ENCODE measurements at places on chromosomes 7 and 10. TPM values are rescaled to one million over a fixed set of nuclear protein-coding genes. Genes with fewer than 3 reads are reported as not detected.

DNA sequence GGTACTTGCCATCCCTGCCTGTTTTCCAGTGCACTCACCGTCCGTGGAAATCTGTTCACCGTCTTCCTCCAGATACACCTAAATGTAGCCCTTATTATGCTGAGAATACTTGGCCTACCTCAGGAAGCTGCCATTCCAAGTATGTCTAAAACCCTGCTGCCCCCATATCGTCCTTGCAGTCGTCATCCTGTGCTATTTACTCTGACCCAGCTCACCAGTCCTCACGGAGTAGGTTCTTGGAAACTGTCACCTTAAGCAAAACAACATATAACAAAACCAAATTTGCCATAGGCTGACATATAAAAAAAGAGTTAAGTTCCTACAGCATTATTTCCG, 880 bp upstream of the PIP4K2A start:
- no peak for DNase-seq

DNA sequence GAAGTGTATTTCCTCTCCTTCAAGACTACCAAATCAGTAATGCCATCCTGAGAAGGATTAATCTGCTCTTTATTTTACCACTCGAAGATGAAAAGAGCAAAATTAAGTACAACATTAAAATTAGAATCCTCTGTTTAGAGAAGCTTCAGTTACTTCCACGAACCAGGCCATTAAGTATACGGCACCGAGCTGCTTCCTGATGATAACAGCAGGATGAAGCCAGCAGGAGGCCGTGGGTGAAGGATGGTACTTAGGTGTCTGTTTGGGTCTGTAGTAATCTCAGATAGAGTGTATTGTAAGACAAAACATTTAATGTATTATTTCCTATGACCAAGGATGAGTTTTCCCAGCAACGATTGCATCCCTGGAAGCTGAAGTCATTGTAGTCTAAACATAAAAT, 362.8 kb downstream of the SFMBT2 start:
- DNase-seq, result no peak

GRCh38 chr7:23334482-23335056, 35.4 kb downstream of the MALSU1 start:
- DNase-seq, result peak; percentile 80

GRCh38 chr7:31958226-31958625, 112.0 kb downstream of the PDE1C start:
- no peak for DNase-seq

Gene UCMA
- not detected for total RNA-seq

Gene ARHGEF5
- 0.70 TPM for total RNA-seq

- DNase-seq, result no peak
Measured at GRCh38 chr7:123600876-123601275, 745 bp upstream of the ASB15 start.

DNA sequence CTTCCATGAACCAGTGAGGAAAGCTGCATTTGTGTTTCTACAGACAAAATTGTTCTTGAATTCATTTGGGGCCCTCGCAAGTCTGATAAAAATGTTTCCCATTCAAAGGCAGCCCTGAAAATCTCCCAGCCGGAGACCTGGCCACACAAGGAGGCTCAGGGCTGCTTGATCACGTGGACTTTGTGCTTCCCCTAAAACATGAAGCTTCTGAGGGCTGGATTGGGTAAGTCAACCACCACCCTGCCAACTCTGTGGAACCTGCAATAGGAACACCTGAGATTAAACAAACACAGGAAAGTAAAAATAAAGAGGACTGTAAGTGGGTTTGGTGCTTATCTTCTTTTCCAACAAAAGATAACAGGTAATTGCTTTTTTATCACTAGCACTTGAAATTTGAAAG, 133.8 kb downstream of the C10orf90 start:
- no peak for DNase-seq

- no peak for DNase-seq
Measured at GRCh38 chr10:129761197-129761972, 202.7 kb downstream of the EBF3 start.

- no peak for DNase-seq
Measured at GRCh38 chr10:43692051-43692825, 43.6 kb upstream of the ZNF32 start.

- DNase-seq, result no peak
Measured at GRCh38 chr7:94146408-94146807, 142.3 kb upstream of the BET1 start.

Gene ABCC2
- total RNA-seq, result 0.05 TPM

Gene SUN3
- 0.32 TPM for total RNA-seq

DNA sequence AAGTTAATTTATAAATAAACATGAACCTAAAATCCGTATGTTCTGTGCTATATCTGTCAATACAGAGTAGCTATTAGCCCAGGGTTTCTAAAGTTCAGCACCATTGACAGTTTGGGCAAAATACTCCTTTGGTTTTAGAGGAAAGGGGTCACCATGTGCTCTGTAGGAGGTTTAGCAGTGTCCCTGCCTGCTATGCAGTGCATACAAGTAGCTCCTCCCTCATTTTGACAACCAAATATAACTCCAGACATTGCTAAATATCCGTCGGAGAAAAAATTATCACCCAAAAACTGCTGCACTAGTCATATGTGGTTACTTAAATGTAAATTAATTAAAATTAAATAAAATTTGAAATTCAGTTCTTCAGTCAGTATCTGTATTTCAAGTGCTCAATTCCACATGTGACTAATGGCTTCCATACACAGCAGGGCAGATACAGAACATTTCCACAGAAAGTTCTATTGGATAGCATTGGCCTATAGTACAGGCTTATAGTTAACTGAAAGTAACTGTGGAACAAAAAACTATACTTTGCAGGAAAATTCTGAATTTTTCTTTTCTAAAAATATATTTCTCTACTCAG, 6.4 kb downstream of the UPF2 start:
- no peak for DNase-seq

- DNase-seq, result no peak
Measured at GRCh38 chr7:127258111-127258510, 5.4 kb upstream of the GRM8 start.

DNA sequence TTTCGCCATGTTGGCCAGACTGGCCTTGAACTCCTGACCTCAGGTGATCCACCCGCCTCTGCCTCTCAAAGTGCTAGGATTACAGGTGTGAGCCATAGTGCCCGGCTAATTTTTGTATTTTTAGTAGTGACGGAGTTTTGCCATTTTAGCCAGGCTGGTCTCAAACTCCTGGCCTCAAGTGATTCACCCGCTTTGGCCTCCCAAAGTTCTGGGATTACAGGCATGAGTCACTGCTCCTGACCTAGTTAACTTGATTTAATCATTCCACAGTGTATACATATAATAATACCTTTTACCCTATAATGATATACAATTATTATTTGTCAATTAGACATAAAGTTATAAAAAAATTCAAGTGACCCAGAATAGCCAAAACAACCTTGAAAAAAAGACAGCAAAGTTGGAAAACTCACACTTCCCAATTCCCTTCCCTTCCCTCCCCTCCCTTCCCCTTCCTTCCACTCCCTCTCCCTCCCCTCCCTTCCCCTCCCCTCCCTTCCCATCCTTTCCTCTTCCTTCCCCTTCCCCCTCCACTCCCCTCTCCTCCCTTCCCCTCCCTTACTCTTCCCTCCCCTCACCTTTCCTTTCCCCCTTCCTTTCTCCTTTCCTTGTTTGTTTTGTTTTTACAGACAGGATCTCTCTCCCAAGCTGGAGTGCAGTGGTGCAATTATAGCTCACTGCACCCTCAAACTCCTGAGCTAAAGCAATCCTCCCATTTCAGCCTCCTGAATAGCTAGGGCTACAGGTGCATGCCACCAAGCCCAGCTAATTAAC, 14.8 kb upstream of the ZMIZ2 start:
- DNase-seq, result peak; percentile 85

GRCh38 chr10:1643161-1643907, 94.0 kb downstream of the ADARB2 start:
- DNase-seq, result no peak

GRCh38 chr10:31724296-31724695, 204.3 kb downstream of the ARHGAP12 start:
- no peak for DNase-seq

DNA sequence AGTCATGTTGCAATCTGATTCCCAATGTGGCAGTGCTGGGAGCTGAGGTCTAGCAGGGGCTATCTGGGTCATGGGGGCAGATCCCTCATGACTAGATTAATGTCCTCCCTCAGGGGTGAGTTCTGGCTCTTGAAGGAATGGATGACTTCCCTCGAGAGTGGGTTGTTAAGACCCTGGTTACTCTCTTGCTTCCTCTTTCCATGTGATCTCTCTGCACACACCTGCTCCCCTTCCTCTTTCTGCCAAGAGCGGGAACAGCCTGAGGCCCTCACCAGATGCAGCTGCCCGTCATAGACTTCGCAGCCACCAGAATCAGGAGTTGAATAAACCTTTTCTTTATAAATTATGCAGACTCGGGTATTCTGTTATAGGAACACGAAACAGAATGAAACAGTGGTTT, 37.8 kb downstream of the SFMBT2 start:
- no peak for DNase-seq
